D721Med (cell line): ENCODE measurements at places on chromosomes 6 and 20.

DNA sequence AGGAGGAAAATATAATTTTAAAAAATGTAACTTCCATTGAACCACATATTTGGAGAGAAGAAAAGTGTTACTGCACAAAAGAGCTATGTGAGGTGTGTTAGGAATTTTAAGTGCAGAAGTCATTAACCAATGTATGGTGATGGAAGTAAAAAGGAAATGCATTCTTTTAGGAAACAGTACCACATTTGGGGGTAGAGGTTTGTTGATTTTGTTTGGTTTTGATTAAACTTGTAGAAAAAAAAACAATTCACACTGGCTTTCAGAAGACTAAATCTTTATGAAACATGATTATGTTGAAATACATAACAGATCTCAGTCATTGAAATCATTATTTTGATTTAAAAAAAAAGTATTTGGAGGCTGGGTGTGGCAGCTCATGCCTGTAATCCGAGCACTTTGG, 1287.0 kb upstream of the GJE1 start:
- no peak for DNase-seq

- no peak for DNase-seq
These were observed 399.7 kb upstream of the ADGRB3 start for GRCh38 chr6:68235326-68235784.

- DNase-seq = no peak
These were observed 21.5 kb upstream of the BMP7 start for GRCh38 chr20:57287901-57288300.

DNA sequence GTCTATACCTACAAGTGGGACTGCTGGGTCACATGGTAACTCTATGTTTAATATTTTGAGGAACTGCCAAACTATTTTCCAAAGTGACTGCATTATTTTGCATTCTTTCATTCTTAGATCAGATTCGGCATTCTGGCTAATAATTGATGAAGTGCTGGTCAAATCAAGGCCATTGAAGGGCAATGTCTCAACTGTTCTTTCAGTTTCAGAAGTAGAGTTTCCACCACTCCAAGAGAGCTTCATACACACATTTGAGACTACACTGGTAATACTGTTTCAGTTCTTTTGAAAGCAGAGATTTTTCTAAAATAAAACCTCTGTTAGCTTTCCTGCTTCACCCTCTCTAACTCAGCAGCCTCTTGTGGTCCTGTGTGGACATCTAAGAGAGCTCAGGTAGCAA, 154.5 kb downstream of the CFAP61 start:
- no peak for DNase-seq

DNA sequence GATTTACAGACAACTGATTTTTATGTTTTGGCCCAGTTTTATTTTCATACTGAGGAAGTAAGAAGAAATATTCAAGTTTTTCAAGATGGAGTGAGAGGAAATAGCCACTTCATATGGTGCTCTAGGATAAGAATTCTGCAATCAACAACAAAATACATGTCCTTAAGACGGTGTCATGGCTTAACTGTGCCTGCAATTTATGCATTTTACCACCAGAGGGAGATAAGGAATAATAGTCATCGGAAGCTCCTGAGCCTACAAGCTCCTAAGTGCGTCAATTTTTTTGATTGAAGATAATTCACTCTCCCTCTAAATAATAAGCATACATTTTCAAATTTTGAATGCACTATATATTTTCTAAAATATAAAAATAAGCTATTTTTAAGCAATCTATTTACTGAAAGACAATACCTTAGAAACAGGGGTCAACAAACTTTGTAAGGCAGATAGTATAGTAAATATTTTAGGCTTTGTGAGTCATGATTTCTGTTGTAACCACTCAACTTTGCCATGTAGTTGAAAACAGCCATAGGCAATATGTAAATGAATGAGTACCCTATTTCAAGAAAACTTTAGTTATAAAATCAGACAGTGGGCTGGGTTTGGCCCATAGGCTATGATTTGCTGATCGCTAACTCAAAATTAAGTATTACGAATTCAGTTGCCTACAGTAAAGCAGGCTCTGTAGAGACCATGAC, 230.9 kb upstream of the DTNBP1 start:
- DNase-seq = no peak

DNA sequence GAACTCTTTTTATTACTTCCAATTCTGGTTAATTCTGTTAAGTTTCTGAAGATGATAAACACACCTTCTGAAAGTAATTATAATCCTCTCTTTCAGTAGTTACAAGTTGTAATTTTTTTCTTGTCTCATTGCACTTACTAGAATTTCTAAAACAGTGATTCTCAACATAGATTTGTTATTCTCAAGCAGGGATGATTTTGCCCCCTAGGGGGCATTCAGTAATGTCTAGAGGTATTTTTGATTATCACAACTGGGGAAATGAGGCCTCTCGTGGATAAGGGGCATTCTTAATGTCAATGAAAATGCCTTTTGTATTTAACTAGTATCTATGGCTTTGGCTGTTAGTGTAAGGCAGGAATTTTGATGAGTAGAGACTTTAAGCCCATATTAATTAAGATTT, 39.4 kb upstream of the MAFB start:
- no peak for DNase-seq

- DNase-seq = no peak
These were observed 13.0 kb downstream of the TMEM181 start for GRCh38 chr6:158572653-158573541.

DNA sequence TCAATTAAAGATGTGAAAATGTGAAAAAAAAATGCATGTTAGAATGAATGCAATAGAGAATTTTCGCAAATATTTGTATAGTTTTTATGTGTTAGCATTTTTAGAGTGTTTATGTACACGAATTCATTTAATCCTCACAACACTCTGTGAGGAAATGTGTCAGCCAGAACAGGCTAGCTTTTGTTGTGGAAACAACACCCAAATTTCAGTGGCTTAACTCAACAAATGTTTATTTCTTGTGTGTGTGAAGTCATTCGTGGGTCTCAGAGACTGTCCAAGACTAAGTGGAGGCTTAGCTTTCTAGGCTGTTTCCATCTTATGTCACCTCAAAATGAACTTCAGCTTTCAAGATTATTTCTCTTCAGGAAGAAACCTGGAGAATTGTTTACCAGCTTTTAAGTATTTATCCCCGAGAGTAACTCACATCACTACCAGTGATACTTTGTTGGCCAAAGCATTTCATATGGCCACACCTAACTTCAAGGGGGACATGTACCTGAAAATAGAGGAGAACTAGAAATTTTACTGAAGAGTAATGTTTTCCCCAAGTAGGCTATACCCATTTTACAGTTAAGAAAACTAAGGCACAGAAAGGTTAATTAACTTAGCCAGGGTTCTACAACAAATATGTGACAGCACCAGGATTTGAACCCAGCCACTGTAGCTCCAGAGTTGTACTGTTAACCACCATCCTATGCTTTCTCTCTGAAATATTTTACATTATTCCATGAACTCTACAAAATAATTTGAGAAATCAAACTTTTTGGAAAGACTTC, 306.1 kb downstream of the QKI start:
- no peak for DNase-seq

GRCh38 chr20:3613821-3614440, 49.3 kb downstream of the GFRA4 start:
- DNase-seq = no peak

GRCh38 chr6:116764961-116765841, at the start of gene FAM162B:
Gene FAM162B (minus strand): TSS chr6:116765719. CDS start chr6:116765576, 143 bp downstream.
- DNase-seq = peak; percentile 27
